Heart left ventricle (tissue), 16 donors: ENCODE measurements at places on chromosomes 1 and 21. TPM values are rescaled to one million over a fixed set of nuclear protein-coding genes. Genes with fewer than 3 reads are reported as not detected.

- H3K4me3 ChIP-seq: no peak overlapping the region
- H3K27me3 ChIP-seq: no peaks in the 10 kb centered on the region
- no peak for DNase-seq
- peaks cover 58% of the 10 kb centered on the region for H3K36me3 ChIP-seq
These were observed 17.2 kb upstream of the C4BPB start for GRCh38 chr1:207071426-207071825.

DNA sequence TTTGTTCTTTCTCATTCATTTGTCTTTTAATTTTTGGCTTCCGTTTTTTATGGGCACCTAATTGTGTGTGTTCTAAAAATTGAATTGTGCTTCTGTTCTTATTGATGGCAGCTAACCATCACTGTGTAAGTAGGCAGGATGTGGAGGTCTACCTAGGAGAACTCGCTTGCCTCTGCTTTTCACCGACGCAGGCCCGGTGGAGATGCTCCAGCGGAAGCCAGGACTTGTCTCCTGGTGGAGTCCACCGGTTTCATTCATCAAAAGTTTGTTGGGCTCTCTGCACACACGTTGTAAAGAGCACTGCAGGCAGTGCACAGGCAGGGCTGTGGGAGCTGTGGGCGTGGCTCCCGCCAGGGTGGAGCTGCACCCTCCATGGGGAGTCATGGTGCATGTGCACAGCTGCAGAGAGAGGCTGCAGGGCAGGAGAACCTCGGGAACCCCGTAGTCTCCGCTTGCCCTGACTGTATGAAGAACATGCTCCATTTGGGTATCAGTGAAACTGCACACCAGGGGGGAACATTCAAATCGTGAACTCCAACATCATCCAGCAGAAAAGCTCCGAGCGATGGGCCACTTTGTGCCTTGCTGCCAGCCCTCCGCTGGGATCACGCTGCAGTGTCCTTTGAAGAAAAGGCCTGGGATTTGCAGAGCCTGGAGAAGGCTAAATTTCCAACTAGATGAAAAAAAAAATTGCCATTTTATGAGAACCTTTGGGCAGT is 6.0 kb upstream of the C1orf174 start:
- no peak overlapping the region for H3K4me3 ChIP-seq
- no peak for DNase-seq
- H3K4me1 ChIP-seq: peaks cover 9% of the 10 kb centered on the region
- H3K27ac ChIP-seq: no peak overlapping the region
- no peaks in the 10 kb centered on the region for H3K36me3 ChIP-seq

- no peak overlapping the region for H3K27ac ChIP-seq
- DNase-seq: no peak
- no peaks in the 10 kb centered on the region for H3K4me1 ChIP-seq
- H3K36me3 ChIP-seq: no peaks in the 10 kb centered on the region
These were observed 50.9 kb upstream of the CNIH3 start for GRCh38 chr1:224565186-224565585.

- no peaks in the 10 kb centered on the region for H3K27me3 ChIP-seq
- peaks cover 42% of the 10 kb centered on the region for H3K4me1 ChIP-seq
- H3K27ac ChIP-seq: no peak overlapping the region
- H3K4me3 ChIP-seq: no peak overlapping the region
- H3K36me3 ChIP-seq: no peaks in the 10 kb centered on the region
- DNase-seq: no peak
These were observed 2.6 kb upstream of the SLC30A1 start for GRCh38 chr1:211581526-211581925.

Gene EXOC8
- polyA plus RNA-seq: 3.7 TPM

DNA sequence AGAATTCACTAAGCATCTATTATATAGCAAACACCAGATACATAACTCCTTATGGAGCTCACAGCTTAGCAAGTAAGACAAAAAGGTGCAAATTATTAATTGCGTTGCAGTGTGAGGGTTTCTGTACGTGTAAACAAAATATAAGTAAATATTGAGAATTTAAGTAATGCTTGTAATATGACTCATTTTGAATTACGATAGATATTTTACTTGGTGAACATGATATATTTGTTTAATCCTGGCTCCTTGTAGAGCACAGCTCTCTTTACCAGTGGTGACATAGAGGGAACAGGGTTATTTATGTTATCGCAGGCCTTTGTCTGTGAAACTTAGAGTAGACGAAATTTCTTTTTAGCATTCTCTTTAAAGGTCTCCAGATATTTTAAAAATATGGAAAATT is 36.4 kb downstream of the LYPLAL1 start:
- no peaks in the 10 kb centered on the region for H3K27me3 ChIP-seq
- no peak overlapping the region for H3K27ac ChIP-seq
- H3K36me3 ChIP-seq: peaks cover 34% of the 10 kb centered on the region

GRCh38 chr1:27968692-27969091 is 8.9 kb downstream of the XKR8 start:
- H3K27ac ChIP-seq: no peak overlapping the region
- H3K4me3 ChIP-seq: no peak overlapping the region
- peaks cover 46% of the 10 kb centered on the region for H3K36me3 ChIP-seq

GRCh38 chr21:33948096-33948950 is 32.7 kb upstream of the ATP5PO start:
- no peaks in the 10 kb centered on the region for H3K27me3 ChIP-seq
- peak overlapping the region; percentile 86 for H3K27ac ChIP-seq
- no peak overlapping the region for H3K4me3 ChIP-seq
- peak; percentile 63 for DNase-seq
- peaks cover 48% of the 10 kb centered on the region for H3K4me1 ChIP-seq

DNA sequence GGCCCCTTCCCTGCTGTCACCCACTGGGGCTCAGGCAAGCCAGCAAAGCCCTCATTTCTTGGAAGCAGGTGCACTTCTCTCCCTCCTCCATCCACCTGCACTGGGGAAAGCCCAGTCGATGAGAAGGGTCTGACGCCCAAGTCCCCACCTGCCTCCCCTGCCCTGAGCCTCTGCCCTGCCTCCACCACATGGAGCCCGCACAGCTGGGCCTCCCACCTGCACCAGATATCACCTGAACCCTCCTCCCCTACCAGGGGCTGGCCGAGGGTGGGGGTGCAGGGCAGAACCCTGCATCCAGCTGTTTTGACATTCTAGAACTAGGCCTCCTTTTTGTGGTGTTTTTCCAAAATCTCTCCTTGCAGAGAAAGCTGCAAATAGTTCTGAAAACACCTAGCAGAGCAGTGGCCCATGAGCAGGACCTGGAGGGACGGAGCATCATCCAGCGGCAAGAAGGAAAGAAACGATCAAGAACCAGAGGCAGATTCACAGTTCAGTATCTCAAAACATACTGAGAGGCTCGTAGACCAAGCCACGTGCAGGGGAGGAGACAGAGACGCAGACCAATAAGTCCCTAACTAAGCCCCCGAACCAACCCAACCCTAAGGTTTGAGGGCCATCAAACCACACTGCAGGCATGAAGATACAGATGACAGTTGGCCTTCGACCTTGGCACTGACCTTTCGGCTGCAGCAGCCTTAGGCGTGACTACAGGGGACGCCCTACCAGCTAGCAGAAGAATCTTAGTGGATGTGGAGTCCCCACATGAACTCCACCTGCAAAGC is 16.7 kb downstream of the CHD5 start:
- no peaks in the 10 kb centered on the region for H3K4me1 ChIP-seq
- H3K27ac ChIP-seq: no peak overlapping the region
- no peaks in the 10 kb centered on the region for H3K36me3 ChIP-seq
- no peak overlapping the region for H3K4me3 ChIP-seq
- H3K27me3 ChIP-seq: no peaks in the 10 kb centered on the region

Gene CRYZL1
- polyA plus RNA-seq: 17.7 TPM

DNA sequence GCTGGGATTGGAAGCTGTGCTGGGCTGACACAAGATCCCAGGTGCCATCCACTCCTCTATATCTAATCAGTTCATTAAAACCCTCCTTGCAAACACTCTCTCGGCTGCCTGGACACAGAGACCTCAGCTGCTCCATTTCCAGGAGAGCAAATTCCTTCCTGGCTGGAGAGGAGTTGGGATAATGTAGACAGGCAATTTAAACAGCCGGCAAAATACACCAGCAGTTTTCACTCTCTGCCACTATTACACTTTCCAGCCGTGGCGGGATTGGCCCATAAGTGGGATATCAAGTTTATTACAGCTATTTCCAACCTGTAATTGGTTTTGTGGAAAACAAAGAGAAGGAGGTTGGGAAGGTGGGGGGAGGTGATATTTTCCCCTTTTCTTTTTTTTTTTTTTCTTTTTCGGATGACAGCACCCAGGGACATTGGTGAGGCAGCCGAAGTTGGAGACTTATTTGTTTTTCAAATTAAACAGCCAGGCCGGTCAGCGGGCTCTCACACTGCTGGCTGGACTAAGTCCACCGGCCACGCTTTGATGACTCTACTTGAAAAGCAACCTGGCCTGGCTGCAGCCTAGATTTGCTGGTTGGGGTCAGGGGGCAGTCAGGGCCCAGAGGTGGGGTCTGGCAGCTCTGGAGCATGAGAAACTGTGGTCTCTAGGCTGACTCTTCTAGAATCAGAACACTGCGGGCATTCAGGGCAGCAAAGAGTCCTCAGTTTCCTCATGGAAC is 177.4 kb downstream of the IGSF21 start:
- no peak overlapping the region for H3K27ac ChIP-seq
- no peaks in the 10 kb centered on the region for H3K36me3 ChIP-seq
- no peak overlapping the region for H3K4me3 ChIP-seq
- DNase-seq: no peak

GRCh38 chr1:164504749-164505148 is 54.2 kb upstream of the PBX1 start:
- DNase-seq: no peak
- H3K4me3 ChIP-seq: no peak overlapping the region
- no peaks in the 10 kb centered on the region for H3K36me3 ChIP-seq
- H3K27ac ChIP-seq: no peak overlapping the region

Gene BOLA1
- 16.2 TPM for polyA plus RNA-seq

- DNase-seq: no peak
- no peaks in the 10 kb centered on the region for H3K36me3 ChIP-seq
- H3K4me3 ChIP-seq: no peak overlapping the region
- H3K27me3 ChIP-seq: no peaks in the 10 kb centered on the region
These were observed 478.6 kb downstream of the PCP4 start for GRCh38 chr21:40345711-40346321.

Gene ELAPOR1
- 0.11 TPM for polyA plus RNA-seq
